Stimulated activated naive B cell treated with anti-CD40 and anti-IgM and Interleukin-4, amounts not matched to agents 10 μg/mL and 1 μg/mL and 100 μg/mL, for 72 hours (primary cell): ENCODE measurements at places on chromosomes 7 and 10.

DNA sequence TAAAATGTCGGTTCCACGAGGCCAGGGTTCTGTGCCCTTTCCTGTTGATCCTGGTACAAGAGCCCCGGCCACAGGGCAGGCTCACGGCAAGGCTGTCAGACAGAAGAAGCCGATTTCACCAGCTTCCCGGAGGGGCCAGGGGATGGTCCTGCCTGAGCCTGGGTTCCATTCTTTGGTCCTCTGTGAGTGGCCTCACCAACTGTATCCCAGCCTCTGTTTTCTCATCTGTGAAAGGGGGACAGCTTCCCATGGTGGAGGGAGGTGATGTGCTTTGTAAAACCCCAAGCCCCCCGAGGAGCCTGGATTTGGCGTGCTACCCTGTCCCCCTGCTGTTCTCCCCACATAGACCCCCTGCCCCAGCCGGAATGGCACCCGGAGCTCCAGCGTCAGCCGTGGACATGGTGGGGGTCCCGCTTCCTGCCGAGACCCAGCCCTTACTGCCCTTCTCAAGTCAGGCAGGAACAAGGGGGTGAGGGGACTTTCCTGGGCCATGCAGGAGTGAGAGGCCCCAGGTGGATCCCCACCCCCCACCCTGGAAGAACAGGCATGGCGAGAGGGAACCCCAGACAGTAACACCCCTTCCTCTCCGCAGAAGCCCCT lies 28.3 kb upstream of the ELFN1 start:
- peaks cover 32% of the 10 kb centered on the region for H3K27me3 ChIP-seq
- H3K4me1 ChIP-seq = no peaks in the 10 kb centered on the region
- no peak for DNase-seq
- peak overlapping the region; percentile 42 for H3K27ac ChIP-seq
- peaks cover 4% of the 10 kb centered on the region for H3K36me3 ChIP-seq

DNA sequence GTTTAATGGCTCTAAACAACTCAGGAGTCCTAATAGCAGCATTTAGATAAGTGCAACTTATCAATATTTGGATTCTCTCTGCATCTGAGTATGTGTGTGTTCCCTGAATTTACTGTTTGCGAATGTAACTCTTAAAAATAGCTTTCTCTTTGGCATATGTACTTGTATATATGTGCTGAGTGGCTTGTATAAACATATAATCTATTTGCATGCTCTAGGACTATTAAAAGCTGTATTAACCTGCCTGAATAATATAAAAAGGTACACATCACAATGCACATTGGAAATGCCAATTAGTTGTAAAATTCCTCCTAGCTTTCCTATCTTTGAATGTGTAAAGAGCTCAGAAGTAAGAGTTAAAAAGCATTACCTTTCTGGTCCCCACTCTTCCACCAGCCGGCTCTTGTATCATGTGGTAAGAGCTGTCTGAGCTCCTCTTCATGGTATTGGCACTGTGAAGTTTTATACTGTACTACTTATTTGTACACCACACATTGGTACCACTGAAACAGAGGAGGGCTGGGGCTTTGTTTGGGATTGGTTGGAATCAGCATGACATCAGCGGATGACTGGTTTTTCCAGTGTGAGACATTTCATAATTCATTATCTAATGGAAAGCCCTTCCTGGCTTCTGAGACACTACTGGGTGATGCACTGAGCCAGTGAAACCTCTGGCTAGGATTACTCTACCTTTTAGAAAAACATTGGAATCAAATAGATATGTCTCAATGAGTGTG lies at the start of gene INHBA:
INHBA (minus strand) TSS at position 456 of the 737 bp plus-strand sequence. CDS start 2,716 bp downstream, outside the sequence.
- no peak within 1 kb of the TSS for H3K4me3 ChIP-seq
- no peak within 1 kb of the TSS for H3K27ac ChIP-seq
- no peak for DNase-seq
- no peaks in the 10 kb centered on the region for H3K36me3 ChIP-seq
- H3K27me3 ChIP-seq = peaks cover 37% of the 10 kb centered on the region

- no peak overlapping the region for H3K27ac ChIP-seq
- H3K4me1 ChIP-seq = peaks cover 14% of the 10 kb centered on the region
- DNase-seq = no peak
- peaks cover 9% of the 10 kb centered on the region for H3K36me3 ChIP-seq
- no peak overlapping the region for H3K4me3 ChIP-seq
- no peaks in the 10 kb centered on the region for H3K27me3 ChIP-seq
Measured at GRCh38 chr7:112233048-112233697, 26.7 kb downstream of the ZNF277 start.

DNA sequence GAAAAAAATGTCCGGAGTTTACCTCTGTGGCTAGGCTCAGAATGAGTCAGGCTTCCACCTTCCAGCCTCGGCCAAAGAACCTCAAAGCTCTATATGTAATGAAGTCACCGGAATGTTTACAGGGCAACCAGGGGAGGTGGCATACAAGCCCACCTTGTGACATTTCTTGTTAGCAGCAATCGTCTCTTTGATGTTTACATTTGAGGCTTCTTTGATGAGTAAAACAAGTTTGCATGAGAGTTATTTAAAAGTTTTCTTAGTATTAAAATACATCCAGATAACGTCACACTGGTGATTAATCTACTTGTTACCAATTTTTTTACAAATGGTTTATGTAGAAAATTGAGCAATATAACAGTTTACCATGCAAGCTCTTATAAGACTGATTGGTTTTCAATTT lies 133.1 kb upstream of the ADAM12 start:
- no peak overlapping the region for H3K4me3 ChIP-seq
- H3K27ac ChIP-seq = no peak overlapping the region
- no peaks in the 10 kb centered on the region for H3K4me1 ChIP-seq
- peaks cover 4% of the 10 kb centered on the region for H3K27me3 ChIP-seq
- no peaks in the 10 kb centered on the region for H3K36me3 ChIP-seq
- DNase-seq = no peak

DNA sequence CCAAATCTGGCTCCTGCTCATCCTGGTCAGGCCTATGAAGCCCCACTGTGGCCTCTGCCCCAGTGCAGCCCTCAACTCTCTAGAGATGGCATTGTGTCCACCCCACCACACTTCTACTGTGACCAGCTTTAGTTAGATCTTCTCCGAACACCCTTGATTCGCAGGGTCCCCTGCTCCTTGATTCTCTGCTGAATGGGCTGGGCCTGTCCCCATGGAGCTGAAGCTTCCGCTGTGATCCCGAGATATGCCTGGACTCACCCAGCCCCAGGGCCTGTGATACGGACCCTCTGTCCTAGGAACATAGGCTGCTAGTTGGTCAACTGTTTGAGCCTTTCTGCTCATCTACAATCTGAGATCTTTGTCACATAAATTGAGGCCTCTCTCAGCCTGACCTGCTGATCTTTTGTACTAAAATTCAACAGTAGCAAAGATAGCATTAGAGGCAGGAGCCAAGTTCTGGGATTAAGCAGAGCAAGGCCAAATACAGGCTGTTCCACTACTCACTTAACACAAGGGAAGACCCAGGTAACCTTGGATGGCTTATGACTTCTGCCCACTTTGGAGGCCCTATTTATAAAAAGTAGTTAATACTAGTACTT lies 6.5 kb upstream of the PPIF start:
- H3K4me3 ChIP-seq = no peak overlapping the region
- H3K36me3 ChIP-seq = no peaks in the 10 kb centered on the region
- H3K27ac ChIP-seq = no peak overlapping the region
- H3K27me3 ChIP-seq = no peaks in the 10 kb centered on the region

DNA sequence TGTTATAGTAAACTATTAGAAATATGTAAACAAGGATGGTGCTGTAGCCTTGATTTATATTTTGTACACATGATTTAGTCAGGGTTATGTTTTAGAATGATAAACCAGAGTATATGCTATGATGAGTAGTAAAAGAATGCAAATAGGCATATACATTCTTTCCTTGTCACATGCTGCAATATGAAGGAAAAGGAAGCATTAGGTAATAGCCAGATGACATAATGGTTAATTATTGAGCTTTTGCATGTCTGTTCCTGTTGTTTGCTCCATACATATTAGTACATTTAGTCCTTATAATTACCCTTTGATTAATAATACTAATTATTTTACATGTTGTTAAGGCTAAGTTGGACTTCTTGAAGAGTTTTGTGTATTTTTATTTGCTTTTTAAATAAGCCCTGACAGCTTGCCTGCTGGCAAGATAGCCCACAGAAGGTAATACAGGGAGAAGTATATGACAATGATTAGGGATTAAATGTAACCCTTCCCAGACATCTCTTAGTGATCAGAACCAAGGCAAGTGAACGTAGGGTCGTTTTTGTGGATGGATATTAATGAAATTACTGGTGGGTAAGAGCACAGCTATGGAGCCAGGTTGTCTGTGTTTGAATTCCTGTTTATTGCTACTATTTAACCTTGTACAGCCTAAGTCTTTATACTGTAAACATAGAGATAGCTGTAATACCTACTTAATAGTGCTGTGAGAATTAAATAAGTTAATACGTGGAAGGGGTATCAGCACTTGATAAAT lies 68.4 kb downstream of the PHTF2 start:
- DNase-seq = no peak
- no peak overlapping the region for H3K4me3 ChIP-seq
- no peaks in the 10 kb centered on the region for H3K27me3 ChIP-seq
- no peak overlapping the region for H3K27ac ChIP-seq
